ENCODE measurements at places on chromosomes 2 and 18.

GRCh38 chr2:122145856-122146255 lies 390.4 kb downstream of the TSN start:
- no peak for DNase-seq

DNA sequence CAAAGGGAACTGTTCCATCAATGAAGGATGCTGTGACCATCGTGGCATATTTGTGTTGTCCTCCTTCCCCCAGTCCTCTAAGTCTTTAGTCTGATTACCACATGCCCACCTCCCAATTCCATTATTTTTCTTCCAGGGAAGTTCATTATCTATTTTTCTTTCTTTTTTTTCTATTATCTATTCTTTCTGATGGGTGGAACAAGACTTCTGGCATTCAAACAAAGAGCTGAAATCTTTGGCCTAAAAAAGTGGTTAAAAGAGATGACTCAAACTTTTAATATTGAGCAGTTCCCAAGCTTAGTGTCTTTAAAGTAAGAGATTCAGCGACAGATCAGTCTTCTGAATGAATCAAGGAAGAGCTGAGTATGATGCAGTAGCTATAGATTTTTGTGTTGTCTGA lies 66.6 kb downstream of the DIS3L2 start:
- DNase-seq = no peak

DNA sequence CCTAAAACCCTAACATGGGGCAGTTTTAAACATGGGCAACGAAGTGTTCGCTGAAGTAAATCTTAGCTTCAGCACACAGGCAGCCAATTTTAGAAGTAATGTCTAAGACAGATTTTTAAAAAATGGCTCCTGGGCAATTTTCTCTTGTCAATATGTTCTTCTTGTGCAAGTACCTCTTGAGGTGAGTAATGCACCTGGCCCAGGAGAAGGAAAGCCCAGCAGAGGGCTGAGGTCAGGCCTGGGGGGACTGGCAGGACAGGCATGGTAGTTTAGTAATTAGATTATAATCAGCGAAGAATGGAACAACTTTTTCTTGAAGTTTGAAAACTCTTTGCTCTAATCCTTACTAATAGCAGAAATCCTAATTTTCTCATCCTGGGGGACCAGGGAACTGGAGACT lies 77.6 kb downstream of the SPRED2 start:
- DNase-seq = no peak

DNA sequence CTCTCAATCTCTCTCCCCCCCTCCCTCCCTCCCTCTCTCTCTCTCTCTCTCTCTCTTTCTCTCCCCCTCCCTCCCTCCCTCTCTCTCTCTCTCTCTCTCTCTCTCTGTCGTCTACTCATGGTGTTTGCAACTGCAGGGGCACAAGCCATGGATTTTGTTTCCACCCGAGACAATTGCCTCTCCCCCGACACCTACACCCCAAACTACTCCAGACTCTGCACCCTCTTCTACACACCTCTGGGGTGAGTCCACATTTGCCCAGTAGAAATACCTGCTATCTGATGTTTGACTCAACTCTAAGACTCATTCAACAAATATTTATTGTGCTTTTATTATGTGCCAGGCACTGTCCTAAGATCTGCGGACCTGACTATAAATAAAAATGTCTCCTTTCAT lies 93.7 kb downstream of the TMEM17 start:
- DNase-seq = no peak

- DNase-seq = no peak
Measured at GRCh38 chr2:95392730-95393455, 9.6 kb upstream of the FAHD2A start.

GRCh38 chr2:15732341-15733077 lies 140.8 kb downstream of the DDX1 start:
- no peak for DNase-seq

GRCh38 chr2:164841719-164842623 lies at the start of gene COBLL1:
Gene COBLL1, minus strand, starts transcription at chr2:164841823. Its CDS starts 627 bp downstream, at chr2:164841196.
- DNase-seq = peak; percentile 89

- no peak for DNase-seq
Measured at GRCh38 chr2:111135237-111135909, 14.7 kb downstream of the BCL2L11 start.

DNA sequence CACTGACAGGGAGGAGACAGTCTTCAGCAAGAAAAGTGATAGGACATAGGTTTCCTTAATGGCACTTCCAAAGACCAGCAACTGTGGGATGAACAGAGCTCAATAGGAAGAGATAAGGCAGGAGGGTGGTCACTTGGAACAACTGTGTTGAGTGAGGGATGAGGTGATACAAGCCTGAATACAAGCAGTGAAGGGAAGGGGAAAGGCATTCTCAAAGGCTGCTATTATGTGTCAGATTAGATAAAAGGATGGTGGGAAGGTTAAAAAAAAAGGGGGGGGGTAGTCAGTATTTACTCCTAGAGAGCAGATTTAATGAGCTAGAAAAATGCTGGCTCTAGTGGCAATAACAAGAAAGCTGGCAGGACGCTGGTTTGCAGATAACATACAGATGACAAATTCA lies 25.7 kb downstream of the CCBE1 start:
- no peak for DNase-seq

GRCh38 chr18:33020877-33021276 lies 248.1 kb upstream of the KLHL14 start:
- DNase-seq = no peak

GRCh38 chr2:2547451-2547850 lies 216.4 kb upstream of the MYT1L start:
- no peak for DNase-seq

DNA sequence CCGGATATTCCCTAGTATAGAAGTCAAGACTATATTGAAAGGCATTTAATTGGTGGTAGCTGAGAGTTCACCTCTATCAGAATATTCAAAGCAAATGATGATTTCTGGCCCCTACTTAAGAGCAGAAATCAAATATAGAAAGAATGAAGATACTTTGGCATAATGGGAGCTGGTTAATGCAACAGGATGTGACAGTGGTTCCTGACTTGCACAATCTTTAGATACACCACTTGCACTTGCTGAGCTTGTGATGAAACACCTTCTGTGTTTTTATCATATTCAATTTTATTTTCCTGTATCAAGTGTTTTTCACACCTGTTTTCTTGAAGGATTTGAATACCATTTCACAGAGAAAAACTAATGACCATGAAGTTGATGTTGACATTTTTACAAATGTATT lies 124.1 kb upstream of the CDH19 start:
- no peak for DNase-seq

DNA sequence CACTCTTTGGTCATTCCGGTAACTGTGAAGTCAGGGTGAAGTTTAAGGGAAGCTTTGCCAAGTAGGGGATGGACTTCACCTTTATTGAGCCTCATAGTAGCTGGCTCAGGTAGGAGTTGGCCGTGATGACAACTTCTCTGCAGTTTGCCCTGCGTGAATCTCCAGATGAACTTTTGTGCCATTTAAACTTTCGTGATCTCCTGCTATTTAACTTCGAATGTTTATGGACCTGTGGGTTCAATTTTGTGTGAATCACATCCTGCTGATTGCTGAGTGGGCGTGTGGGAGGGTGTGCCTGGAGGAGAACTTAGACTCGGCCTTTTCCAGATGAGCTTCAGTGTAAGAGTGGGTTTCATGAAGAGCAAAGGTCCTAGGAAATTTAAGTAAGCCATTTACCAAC lies 4.2 kb downstream of the UGT1A1 start:
- no peak for DNase-seq

DNA sequence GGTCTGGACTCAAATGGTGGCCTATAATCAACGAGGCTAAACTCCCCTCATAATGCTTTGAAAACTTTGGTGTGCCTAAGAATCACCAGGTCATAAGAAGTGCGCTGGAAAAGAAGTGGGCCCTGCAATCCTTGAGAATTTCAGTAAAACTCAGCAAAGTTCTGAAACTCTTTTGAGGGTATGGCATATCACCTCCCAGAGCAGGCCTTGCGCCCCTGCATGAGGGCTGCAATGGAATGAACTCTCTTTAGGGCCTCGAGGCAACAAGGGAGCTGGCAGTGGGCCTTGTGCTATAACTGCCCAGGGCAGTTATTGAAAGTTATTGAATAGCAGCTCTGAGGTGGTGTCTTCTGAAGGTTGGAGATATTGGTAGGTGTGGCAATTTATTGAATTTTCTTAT lies 34.5 kb upstream of the AFF3 start:
- no peak for DNase-seq

GRCh38 chr2:155651851-155652250 lies 680.7 kb downstream of the NR4A2 start:
- DNase-seq = no peak

GRCh38 chr2:169090133-169090820 lies 20.9 kb downstream of the DHRS9 start:
- DNase-seq = no peak

DNA sequence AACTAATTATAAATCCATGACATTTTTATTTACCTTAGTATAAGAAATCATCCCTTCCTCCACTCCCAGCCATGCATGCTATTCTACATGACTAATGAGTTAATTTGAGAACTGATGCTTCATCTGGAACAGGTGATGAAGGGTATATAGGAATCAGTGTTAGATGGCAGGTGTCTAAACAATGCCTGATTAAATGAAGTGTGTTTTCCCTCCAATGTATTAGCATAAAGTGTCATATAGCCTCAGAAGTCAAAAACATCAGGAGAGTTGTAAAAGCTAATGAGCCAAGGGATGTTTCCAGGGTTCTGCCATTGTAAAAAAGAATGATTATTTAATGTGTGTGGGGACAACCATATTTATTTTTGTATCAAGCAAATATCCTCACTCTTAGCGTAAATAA lies 913.8 kb downstream of the DCC start:
- DNase-seq = peak; percentile 57

- DNase-seq = no peak
Measured at GRCh38 chr18:40036861-40037260, 1918.2 kb upstream of the PIK3C3 start.

DNA sequence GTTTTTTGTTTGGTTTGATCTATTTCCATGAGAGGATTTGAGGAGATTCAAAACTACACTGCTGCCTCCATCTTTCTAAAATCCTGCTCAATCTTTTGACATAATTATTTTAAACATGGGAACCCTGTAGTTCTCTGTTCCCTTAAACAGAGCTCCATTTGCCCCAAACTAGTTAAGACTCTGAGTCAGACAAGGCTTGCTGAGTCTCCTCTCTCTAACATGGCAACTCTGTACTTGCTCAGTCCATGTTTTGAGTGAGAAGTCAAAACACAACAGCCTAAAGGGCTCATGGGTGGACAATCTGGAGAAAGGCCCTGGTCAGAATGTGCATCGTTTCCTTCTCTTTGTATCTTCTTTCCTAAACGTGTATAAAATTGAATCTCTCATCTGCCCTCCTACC lies 7.1 kb upstream of the STAMBP start:
- DNase-seq = no peak

DNA sequence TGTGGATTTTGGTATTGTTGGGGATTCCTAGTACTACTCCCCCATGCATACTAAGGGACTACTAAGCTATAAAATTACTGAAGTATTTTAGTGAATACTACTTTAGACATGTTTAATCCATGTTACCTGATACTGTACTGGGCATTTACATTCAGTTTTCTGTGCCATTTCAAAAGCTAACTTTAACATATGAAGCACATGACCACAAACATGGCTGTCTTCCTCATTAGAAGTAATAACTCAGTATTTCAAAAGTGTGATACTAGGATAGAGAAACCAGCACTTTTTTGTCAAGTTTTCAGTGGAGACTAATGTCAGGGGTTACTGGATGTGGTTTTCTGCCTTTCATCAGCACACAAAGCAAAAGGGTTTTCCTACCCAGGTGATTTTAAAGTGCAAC lies 27.9 kb downstream of the WDR33 start:
- no peak for DNase-seq

DNA sequence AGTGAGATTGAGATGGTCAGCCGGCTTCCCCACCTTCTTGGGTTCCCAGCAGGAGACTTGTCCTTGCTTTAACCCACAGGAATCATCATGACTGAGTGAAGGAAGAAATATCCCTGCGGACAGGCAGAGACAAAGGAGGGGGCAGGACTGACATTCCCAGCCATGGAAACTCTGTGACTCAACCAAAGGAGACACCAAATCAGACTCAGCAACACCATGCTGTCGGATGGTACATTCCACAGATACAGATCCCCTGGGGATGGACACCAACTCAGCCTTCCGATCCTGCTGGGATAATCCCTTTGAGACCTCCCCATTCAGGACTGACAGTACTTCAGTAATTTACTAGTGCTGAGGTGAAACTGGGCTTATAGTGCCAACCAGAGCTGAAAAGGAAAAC lies 518.3 kb downstream of the XIRP2 start:
- no peak for DNase-seq

DNA sequence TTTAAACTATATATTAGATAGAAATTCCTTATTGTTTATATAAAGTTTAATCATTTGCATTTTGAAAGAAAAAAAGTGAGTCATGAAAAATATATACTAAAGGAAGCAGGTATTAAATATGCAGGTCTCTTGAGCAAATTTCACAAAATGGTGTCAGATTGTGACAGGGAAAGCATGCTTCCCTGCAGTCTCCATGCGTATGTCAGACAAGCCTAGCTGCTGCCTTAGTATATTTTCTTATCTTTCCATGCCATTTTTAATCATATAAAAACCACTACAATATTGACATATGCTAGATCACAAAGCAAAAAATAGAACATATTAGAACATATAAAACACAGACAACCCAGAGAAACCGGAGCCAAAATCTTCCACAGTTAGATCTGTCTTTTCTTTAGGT lies 1137.7 kb upstream of the DDX18 start:
- no peak for DNase-seq

DNA sequence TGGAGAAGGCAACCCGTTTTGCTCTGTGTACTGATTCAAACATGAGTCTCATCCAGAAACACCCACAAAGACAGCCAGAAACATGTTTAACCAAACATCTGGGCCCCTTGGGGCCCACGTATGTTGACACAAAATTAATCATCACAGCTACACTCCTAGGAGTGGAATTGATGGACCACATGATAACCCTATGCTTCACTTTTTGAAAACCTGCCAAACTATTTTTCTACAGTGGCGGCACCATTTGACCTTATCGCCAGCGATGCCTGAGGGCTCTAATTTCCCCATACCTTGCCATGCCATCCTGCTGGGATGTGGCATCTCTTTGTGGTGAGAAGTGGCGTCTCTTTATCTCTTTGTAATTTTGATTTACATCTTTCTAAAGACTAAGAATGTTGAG lies 38.5 kb downstream of the PSMG2 start:
- no peak for DNase-seq

DNA sequence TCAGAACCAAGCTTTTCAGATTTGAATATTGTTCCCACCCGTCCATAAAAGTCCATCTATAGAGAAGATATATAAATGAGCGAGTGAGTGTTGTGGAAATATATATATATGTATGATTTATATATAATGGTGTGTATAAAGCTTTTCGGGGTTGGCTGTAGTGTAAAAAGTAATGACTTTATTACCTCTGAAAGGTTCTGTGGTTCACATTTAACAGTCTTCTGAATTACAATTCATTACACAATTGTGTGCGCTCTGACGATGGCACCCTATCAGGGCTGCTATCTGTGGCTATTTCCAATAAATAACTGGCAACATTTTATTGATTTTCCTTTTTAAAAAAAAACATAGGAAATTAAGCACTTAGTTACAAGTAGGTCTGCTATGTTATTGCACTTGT lies 2.7 kb upstream of the BCL11A start:
- no peak for DNase-seq

DNA sequence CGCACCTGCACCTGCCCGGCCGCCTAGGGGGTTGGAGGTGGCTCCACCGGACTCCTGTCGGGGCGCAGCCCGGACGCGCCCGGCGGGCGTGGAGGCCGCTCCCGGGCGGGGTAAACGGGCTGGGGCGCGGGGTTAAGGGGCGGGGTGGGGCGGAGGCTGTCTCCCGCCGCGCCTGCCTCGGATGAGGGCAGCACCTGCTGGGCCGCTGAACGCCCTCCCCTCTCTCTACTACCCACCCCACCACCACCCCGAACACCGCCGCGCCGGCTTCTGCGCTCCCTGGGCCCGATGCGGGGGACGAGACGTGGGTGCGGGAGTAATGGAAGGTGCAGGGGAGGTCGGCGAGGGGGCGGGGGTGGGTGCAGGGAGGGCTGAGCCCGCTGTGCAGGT lies 224.8 kb upstream of the ID2 start:
- DNase-seq = no peak

Measured in renal pelvis (tissue), 12 donors.